ENCODE measurements at places on chromosomes 1 and 21.
A peak's percentile ranks its signal among the peaks of the same experiment; 100 is the strongest.

DNA sequence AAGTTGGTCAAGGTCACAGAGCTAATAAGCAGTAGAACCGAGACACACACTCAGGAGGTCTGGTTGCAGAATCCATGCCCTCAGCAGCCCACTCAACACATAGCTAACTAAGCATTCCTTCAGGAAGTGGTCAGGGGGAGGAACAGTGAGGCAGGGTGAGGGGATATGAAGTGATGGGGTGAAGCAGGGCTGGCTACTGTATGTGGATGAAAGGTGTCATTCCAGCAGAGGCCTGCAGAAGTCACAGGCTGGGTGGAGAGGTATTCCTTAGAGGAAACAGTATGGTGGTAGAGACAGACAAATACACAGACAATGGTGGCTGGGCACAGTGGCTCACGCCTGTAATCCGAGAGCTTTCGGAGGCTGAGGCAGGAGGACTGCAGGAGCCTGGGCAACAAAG lies 14.1 kb downstream of the TMCO4 start:
- DNase-seq: no peak

- no peak for DNase-seq
Measured at GRCh38 chr1:208778417-208778816, 534.2 kb upstream of the PLXNA2 start.

- no peak for DNase-seq
Measured at GRCh38 chr21:26491663-26492062, 81.4 kb downstream of the CYYR1 start.

- DNase-seq: no peak
Measured at GRCh38 chr1:175539986-175540385, 203.4 kb downstream of the TNR start.

DNA sequence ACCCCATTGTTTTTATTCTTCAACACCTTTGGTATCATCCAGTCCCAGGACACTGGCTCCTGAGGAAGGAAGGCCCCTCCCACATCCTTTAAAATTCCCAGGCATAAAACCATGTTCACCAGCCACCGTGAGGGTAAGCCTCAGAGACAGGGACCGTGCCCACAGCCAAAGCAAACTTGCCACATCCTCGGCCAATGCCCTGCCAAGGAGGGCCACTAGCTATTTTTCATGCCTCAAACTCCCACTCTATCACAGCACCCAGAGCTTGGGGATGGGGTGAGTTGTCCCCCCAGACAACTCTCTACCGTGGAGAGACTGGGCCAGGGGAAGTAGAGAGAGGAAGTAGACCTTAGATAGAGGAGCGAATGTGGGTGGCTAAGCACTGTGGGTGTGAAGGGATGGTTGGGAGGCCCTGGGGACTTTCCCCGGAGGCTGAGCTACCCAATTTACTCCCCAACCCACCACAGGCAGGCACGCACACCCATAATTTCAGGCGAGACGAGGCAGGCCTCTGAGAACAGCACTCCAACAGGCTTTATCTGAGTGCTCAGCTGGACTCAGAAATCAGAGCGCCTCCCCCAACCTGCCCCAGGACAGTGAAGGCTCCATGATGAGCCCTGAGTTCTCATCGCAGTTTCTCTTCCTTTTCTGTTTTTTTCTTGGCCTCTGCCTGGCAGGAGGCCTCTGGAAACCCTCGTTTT lies 15.9 kb upstream of the BTG2 start:
- DNase-seq: peak; percentile 93

DNA sequence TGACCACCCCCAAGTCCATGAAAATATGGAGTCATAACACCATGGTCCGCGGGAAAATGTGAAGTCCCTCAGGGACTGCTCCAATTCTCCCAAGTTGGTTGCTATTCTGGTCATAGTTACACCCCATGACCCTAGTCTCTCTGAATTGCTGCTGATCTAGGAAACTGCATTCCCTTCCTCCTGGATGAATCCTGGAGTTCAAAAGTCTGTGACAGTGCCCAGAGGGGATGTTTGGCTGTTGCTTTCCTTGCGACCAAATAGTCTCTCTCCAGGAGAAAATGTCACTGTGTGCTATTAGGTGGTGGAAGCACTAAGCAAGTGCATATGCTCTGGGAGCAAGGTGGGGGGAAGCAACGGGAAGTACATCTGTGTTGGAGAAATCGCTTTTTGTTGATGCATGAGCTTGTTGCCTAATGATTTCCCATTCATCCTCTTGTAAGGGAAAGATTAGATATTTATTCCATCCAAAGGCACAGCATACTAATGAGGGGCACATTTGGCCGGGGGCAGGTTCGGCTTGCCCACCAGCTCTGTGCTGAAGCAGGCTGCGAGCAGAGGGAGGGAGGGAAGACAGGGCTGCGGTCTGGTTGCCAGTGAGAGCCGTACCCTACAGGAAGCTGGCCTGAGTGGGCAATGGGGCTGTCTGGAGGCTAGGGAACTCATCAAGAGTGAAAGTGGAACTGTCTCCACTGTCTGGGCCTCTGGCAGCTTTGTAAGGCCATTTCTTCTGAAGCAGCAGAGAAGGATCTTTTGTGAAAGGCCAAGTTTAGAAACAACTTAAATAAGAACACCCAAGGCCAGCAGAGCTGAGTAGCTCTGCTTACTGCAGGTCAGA lies 27.2 kb downstream of the SYT6 start:
- DNase-seq: no peak

DNA sequence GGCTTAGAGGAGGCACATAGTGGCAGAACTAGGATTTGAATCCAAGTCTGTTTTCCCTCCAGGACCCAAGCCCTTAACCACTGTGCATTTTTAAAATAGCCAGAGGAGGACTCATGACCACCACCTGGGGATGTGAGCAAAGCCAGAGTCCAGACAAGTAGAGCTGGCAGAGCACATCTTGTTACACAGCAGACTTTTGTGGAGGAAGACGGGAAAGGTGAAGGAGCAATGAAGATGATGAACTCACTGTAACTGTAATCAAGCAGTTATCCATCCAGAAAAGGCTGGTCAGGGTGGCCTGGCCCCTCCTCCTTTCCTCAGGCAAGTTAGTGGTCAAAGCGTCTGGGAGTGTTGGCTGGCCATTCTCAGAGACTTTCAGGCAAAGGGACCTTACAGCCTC lies 50.9 kb downstream of the SLC44A3 start:
- DNase-seq: no peak

DNA sequence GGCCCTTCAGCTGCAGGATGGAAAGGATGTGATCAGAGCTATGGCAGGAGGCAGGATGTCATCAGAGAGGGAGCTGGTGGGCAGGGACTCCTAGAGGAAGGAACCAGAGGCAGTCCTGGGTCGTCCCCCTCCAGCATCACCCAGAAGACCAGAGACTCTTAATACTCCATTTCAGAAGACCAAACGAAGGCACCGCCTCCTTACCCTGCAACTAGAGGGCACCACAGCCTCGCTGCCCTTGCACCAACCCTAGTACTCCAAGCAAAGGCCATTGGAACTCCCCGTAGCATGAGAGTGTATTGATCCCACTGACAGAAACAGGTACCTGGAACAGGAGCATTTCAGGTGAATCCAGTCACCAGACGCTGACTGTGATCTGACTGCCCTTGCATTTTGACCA lies 598.1 kb downstream of the NPHP4 start:
- no peak for DNase-seq

DNA sequence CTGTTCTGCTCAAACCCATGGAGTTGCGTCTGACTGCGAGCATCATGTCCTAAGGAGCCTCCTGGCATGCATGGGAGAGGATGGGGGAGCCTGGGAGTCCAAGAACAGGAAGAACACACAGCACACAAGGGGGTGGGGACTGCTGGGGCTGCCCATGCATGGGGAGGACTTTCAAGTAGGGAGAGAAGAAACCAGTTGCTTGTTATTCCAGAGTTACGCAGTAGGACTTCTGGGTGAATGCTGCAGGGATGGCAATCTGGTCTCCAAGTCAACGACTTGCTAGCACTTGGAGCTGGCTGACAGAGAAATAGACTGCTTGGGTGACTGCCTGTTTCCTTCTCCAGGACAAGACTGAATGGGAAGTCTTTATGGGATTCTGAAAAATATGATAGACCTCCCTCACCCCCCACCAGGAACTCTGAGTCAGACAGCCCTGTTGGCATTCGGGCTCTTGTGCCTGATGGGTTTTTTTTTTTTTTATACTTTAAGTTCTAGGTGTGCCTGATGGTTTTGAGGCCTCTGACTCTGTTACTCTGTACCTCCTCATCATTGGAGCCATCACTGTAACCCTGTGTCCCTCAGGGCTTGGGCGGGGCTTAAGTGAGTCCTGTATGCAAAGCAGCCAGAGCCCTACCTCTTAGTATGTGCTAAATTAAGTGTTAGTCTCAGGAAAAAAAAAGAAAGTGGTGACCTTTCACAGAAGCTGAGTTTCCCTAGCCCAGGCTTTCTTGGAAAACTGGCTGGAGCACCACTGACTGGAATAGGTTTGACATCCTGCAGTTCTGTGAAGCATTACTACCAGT lies 30.3 kb downstream of the MAP3K21 start:
- no peak for DNase-seq

DNA sequence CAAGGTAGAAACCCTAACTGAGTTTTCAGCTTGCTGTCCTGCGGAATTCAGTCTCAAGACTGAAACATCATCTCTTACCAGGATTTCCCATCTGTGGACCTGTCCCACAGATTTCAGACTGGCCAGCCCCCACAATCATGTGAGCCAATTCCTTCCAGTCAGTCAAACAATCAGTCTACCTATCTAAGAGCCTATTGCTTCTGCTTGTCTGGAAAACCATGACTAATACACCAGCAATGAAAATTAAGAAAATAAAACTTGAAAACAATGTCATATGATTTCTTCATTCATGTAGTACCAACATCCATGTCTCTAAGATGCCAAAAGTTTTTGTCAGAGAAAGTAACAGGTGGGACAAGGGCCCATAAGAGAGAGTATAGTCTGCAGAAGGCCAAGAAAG lies 57.6 kb upstream of the CRB1 start:
- no peak for DNase-seq

GRCh38 chr1:97744977-97745376 lies 175.9 kb downstream of the DPYD start:
- DNase-seq: no peak

- DNase-seq: no peak
Measured at GRCh38 chr1:22225858-22226589, 83.1 kb upstream of the WNT4 start.

DNA sequence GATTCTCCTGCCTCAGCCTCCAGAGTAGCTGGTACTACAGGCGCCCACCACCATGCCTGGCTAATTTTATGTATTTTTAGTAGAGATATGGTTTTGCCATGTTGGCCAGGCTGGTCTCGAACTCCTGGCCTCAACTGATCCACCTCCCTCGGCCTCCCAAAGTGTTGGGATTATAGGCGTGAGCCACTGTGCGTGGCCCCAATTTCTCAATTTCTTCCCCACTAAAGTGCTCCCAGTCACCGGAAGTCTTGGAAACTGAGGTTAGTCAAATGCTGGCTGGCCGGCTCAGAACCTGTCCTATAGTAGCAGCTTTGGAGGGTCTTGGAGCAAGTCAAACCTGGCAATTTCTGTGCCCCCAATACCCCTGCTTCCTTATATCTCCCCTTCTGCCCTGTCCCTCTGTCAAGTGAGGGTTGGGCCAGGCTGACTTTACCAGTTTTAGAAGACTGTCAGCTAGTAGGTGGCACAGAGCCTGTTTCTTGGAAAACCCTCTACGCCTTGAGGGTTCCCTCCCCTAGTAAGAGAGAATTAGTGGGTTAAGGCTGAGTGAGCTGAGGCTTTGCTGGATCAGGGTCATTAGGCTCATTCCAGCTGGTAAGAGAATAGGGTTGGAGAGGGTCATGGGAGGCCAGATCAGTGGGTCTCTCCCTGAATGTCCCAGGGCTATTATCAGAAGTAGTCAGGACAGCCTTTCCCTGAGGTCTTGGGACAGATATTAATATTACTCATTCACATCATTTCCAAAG lies 8.3 kb upstream of the EPB41 start:
- no peak for DNase-seq

DNA sequence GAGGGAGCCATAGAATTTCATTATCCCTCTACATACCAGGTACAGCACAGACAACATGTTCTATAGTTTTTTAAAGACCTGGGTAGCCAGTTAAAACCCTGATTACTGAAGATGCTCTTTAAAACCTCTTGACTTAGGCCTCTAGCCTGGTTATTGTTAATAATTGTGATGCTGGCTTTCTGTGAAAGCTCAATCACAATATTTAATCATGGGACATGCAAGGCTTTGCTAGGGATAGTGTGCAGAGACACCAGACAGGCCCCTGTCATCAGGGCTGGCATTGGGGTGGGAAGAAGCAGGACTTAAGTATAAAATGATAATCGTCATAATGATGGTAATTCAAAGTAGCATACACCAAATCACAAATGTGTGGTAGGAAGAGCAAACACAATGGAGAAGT lies 274.4 kb downstream of the PTBP2 start:
- no peak for DNase-seq

- peak; percentile 56 for DNase-seq
Measured at GRCh38 chr1:23810818-23811540, 10.4 kb upstream of the GALE start.

- DNase-seq: no peak
Measured at GRCh38 chr1:83102630-83103071, 896.3 kb downstream of the TTLL7 start.

GRCh38 chr1:65512967-65513780 lies 92.7 kb downstream of the LEPR start:
- DNase-seq: no peak

DNA sequence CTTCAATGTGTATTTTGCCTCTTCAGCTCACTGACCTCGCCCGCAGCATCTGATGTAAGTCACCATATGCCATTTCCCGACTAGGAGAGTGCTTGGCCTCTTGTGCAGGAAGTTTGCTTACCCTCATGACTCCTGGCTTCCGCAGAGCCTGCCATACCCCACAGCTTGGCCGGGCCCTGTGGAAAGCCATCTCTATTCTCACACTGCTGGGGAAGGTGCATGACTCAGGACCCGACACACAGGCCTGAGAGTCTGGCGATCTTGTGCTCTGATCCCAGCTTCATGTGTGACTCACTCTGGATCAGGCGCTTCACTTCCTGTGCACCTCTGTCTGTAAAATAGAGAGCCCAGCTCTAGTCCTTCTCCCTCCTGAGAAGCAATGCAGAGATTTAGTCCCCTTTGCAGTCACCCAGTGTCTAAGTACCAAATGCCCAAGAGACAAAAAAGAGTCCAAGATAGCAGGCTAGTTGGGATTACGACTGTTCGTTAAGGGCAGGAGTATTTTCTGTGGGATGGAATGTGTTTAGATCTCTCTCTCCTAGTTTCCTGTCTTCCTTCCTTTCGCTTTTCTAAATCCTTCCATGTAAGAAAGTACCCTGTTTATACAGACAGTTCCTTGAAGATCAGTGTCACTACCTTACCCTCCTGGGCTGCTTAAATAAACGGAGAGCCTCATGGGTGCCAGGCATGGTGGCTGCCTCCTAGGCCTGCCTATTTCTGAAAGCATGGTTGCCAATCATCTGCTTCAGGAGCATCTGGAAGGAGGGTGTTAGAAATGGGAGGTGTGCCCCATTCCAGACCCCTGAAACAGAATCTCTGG lies 62.8 kb upstream of the KIF26B start:
- DNase-seq: no peak

DNA sequence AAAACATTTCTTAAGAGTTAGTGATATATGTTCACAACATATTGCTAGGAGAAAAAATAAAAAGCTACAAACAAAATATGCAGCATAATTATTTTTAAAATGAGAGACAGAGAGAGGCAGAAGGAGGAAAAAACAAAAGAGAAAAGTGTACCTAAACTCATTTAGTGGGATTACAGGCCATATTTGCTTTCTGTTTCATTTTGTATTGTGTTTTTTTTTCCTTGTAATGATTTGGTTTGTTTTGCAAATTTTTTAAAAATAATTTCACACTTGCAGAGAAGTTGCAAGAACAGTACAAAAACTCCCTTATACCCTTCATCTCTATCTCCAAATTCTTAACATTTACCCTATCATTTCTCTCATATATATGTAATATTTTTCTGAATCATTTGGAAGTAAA lies 65.0 kb downstream of the LBR start:
- DNase-seq: no peak

- no peak for DNase-seq
Measured at GRCh38 chr1:156248323-156248683, 447 bp upstream of the PAQR6 start.

All from CD4-positive, alpha-beta T cell treated with Interleukin-15 for 4 hours (primary cell).